ENCODE measurements at places on chromosomes 5 and 9.

- DNase-seq = no peak
These were observed 4.2 kb upstream of the NFIL3 start for GRCh38 chr9:91427873-91428272.

DNA sequence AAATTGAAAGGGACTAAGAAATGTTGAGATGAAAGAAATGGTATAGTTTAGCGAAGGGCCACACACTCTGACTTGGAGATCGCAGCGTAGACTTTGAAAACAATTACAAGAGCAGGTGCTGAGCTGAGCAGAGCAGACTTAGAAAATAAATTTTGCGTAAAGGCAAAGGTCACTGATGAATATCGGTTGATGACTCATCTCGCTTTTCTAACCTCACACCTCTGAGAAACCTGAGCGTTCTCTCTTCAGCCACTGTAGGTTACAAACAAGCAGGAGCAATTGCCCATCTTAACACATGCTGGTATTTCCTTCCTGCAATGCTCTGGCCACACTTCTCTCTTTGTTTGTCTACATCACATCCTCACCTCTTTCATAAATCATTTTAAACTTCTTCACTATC lies 190.6 kb upstream of the C9orf72 start:
- DNase-seq = no peak

GRCh38 chr9:73753171-73753570 lies 601.5 kb downstream of the ANXA1 start:
- no peak for DNase-seq

GRCh38 chr5:32355686-32356085 lies 42.9 kb upstream of the MTMR12 start:
- no peak for DNase-seq

DNA sequence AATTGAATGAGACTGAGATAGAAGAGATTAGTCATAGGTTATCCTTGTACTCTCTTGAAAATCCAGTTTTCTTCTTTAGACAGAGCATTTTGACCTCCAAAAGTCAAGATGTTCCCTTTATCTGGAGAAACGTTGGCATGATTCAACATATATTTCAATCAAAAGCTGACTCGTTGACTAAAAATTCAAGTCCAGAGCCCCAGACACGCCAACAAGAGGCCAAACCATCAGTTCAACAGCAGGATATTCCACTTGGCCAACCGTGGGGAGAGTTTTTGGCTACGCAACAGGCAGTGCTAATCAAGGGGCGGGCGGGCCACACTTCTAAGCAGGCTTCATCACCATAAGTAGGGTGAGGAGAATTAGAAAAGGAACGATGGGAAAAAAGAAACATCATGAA lies 119.1 kb downstream of the SLIT3 start:
- no peak for DNase-seq

- peak; percentile 54 for DNase-seq
These were observed 35.9 kb downstream of the TGFBR1 start for GRCh38 chr9:99140685-99141314.

GRCh38 chr9:129471201-129472019 lies 149.5 kb downstream of the C9orf50 start:
- no peak for DNase-seq

DNA sequence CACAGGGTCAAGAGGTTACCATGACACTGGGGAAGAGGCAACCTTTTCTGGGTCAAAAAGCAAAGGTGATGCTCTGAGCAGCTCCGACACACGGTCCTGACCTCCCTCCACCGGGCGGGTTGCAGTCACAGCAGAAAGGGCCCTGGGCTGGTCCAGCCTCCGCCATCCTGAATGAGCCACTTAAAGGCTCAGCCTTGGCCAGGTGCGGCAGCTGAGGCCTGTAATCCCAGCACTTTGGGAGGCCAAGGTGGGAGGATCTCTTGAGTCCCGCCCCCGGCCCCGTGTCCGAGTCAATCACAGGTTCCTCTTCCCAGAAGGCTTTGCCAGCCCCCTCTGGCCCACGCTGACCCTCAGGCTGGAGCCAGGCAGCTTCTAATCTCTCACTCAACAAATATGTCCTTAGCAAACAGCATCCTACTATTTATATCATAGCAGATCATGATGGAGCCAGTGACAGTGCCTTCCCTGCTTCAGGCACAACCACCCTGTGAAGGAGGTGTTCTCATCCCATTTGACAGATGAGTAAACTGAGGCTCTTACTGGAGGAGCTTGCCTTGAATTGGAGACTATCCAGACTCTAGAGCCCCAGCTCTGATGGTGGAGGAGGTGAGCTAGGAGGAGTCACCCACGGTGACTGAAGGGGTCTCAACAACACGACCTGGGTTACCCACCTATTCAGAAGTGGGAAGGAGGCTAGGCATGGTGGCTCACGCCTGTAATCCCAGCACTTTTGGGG lies 79.1 kb downstream of the LRSAM1 start:
- DNase-seq = no peak

- no peak for DNase-seq
These were observed 141.3 kb upstream of the ZNF366 start for GRCh38 chr5:72648480-72648879.

GRCh38 chr5:147576646-147577535 lies 67.0 kb upstream of the DPYSL3 start:
- peak; percentile 60 for DNase-seq

DNA sequence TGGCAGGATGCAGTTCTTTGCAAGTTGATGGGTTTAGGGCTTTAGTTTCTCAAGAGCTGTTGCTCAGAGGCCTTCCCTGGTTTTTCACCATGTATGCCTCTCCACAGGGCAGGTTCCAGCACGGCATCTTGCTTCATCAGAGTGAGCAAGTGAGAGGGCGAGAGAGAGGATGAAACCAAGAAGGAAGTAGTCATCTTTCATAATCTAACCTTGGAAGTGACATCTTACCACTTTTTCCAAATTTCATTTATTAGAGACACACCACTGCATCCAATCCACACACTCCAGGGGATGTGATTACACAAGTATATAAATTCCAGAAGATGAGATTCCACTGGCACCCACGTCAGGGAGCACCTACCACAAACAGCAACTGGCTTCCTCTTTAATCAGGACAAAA lies 294.4 kb downstream of the MARCHF11 start:
- no peak for DNase-seq

- DNase-seq = no peak
These were observed 54.8 kb upstream of the DAB2 start for GRCh38 chr5:39479537-39479936.

DNA sequence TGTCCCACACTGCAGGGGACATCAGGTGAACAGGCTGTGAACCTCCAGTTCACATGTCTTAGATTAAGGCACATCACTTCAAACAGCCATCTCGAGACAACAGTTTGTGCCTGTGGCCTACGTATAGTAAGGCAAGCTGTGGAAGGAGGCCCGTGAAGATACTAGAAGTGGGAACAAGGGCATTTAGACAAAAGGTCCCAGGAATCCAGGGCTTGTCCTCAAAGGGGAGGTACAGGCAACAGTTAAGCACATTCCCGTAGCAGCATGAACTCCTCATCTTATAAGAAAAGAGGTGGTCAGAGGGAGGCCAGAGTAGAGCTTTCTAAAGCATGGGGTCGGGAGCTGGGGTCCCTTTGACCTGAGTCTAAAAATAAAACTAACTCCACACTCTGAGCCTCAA lies 122.5 kb upstream of the TRPM3 start:
- no peak for DNase-seq

- no peak for DNase-seq
These were observed 87.5 kb upstream of the PTPRD start for GRCh38 chr9:10700291-10700690.

GRCh38 chr5:171462136-171462927 lies 42.9 kb downstream of the FGF18 start:
- peak; percentile 55 for DNase-seq

DNA sequence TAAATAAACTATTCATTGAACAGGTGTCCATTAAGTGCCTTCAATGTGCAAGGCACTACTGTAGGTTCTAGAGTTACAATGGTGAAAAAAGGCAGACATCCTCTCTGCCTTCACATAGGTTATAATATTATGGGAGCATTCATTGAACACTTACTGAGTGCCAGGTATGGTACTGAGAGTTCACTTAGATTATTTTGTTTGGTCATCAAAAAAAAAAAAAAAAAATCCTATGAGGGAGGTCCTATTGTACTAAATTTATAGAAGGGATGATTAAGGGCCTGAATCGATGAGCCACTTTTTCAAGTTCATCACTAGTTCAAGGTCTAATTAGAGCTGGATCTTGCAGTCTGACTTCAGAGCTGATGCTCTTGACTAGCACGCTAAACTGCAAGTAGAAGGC lies 22.8 kb upstream of the PANK3 start:
- no peak for DNase-seq

GRCh38 chr9:134327671-134328231 lies 1.5 kb downstream of the RXRA start:
- no peak for DNase-seq

- peak; percentile 17 for DNase-seq
These were observed 94.0 kb upstream of the RAPGEF1 start for GRCh38 chr9:131833906-131834305.

- DNase-seq = peak; percentile 52
These were observed 791 bp downstream of the SLC2A8 start for GRCh38 chr9:127397646-127398274.

GRCh38 chr9:89592963-89593726 lies 11.7 kb upstream of the GADD45G start:
- peak; percentile 90 for DNase-seq

DNA sequence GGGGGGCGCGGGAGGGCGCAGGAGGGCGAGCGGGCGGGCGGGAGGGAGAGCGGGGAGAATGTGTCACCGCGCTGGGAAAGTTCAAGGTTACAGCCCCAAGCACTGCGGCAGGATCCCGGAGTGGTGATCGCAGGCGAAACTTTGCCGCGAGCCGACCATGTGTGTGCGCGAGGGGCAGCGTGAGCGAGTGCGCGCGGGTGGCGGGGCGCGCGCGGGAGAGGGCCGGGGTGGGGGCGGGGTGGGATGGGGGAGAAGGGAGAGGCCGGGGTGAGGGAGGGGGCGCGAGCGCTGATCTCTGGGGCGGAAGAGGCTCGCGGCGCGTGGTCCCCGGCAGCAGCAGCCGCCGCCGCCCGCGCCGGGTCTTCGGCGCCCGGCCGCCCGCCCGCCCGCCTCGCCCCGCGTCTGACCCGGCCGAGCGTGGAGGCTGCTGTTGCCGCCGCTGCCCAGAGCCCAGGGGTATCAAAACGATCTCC lies at the start of gene NFIB:
Gene NFIB (minus strand): TSS at position 191 of the 473 bp plus-strand sequence. CDS start 630 bp downstream, outside the sequence.
- peak; percentile 68 for DNase-seq

DNA sequence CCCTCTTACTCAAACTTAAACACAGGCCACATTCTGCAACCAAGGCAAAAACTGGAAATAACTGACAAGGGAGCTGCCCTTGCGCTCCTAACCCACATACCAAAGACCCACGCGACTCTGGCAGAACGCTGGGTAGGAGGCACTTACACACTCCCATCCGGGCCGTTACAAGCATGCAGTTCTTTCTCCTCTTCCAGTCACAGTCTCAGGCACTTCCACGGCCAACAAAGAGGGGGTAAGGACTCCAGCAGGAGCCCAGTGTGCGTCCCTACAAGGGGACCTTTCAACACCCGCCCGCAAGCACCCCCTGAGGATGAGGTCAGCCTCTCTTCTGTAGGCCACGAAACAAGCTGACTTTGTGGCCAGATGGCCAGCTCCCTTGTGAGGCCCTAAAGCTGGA lies 57.4 kb downstream of the SERINC5 start:
- no peak for DNase-seq

DNA sequence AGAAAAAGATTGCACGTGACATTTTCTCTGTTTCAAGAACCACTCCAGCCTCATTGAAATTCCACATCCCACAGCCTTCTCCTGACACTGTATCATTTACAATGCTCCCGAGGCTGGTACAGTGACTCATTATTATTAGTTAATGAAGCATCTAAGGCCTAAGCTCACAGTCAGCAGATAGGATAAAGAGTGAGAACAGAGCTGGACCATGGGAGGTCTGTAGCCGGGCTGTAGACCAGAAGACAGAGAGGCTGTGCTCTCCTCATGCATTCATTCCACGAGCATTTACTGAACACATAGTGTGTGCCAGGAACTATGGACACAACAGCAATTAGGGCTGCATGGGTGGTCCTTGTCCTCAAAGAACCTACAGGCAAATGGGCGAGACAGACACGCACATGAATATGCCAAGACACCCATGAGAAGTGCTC lies 47.3 kb upstream of the GALNT10 start:
- DNase-seq = no peak

- no peak for DNase-seq
These were observed 69.1 kb upstream of the NR3C1 start for GRCh38 chr5:143472576-143472975.

GRCh38 chr5:78588507-78588906 lies 60.1 kb downstream of the LHFPL2 start:
- DNase-seq = no peak

DNA sequence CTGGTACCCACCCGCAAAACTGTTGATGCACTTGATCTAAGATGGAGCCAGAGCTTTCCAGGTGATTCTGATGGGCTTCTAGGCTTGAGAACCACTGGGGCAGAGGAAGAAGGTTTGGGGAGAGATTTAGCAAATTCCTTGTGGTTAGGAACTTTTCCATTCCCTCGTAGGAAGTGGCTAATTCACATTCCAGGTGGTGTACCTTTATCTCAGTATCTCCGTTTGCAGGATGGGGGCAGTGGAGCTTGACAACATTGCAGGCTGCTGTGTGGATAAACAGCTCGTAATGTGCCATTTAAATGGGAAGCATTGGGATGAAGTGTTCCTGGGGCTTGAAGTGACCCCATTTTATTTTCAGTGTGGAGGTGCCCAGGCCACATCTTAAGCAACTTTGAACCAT lies 172.9 kb upstream of the IL12B start:
- DNase-seq = no peak

GRCh38 chr9:71036501-71036900 lies 84.9 kb downstream of the TRPM3 start:
- DNase-seq = no peak

- DNase-seq = no peak
These were observed 8.2 kb upstream of the ECM2 start for GRCh38 chr9:92543972-92544371.

DNA sequence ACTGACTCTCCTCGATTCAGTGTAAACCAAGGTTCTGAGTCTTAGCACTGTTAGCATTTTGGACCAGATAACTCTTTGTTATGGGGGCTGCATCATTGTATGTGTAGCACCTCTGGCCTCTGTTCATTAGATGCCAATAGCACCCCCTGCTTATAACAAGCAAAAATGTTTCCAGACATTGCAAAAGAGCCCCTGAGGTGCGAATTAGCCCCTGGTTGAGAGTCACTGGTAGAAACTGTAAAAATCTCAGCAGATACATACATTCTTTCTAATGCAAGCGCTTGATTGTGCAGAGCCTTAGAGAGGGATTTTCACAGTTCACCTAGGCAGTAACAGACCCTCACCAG lies 2.8 kb downstream of the ADRB2 start:
- no peak for DNase-seq

GRCh38 chr9:4425319-4426045 lies 64.8 kb upstream of the SLC1A1 start:
- no peak for DNase-seq

GRCh38 chr9:22114956-22115355 lies 105.9 kb upstream of the CDKN2B start:
- no peak for DNase-seq

- DNase-seq = no peak
These were observed 20.5 kb downstream of the SLC1A1 start for GRCh38 chr9:4510546-4511322.

DNA sequence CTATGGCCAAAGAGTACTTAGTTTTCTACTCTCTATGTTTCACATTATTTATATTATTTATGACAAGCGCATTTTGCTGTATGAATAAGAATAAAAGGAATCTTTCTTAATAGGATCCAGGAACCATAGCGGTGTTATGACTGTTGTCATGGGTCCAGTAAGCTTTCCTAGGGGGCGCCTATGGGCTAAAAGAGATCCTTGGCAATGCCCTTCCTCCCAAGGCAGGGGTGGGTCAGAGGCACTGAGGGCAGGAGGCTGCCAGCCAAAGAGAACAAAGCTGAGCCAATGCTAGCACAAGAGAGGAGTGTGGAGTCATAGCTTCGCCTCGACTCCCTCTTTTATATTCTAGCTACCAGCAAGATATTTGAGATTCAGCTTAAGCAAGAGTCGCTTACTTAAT lies 98.4 kb upstream of the GNAQ start:
- peak; percentile 86 for DNase-seq
